ENCODE measurements at places on chromosomes 5 and 9. TPM values are rescaled to one million over a fixed set of nuclear protein-coding genes. Genes with fewer than 3 reads are reported as not detected.

Gene AFAP1L1
- 0.45 TPM for total RNA-seq

Gene EGFL7
- total RNA-seq, result 0.81 TPM

Gene DOCK2
- 0.10 TPM for total RNA-seq

Gene PAPPA
- total RNA-seq, result 2.5 TPM

GRCh38 chr9:13295556-13295955 lies 16.1 kb upstream of the MPDZ start:
- no peak for DNase-seq
- H3K27ac ChIP-seq, result no peak overlapping the region
- no peaks in the 10 kb centered on the region for H3K4me1 ChIP-seq

DNA sequence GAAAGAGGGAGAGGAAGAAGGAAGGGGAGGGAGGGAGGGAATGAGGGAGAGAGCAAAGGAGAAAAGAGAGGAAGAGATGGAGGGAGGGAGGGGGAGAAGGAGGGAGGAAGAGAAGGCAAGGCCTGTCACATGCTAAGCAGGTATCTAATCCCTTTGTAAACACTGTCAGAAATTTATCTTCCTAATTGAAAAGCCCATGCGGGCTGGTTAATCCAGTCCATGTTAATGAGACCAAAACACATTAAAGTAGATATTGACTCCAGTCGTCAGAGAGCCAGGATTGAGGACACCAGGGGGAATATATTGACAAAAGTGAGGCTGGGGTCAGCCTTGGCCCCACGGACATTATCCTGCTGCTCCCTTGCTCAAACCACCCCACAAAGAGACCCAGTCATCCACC lies 37.4 kb upstream of the ALDH1B1 start:
- no peak overlapping the region for H3K27ac ChIP-seq
- H3K4me3 ChIP-seq, result no peak overlapping the region
- H3K36me3 ChIP-seq, result no peaks in the 10 kb centered on the region
- DNase-seq, result no peak

DNA sequence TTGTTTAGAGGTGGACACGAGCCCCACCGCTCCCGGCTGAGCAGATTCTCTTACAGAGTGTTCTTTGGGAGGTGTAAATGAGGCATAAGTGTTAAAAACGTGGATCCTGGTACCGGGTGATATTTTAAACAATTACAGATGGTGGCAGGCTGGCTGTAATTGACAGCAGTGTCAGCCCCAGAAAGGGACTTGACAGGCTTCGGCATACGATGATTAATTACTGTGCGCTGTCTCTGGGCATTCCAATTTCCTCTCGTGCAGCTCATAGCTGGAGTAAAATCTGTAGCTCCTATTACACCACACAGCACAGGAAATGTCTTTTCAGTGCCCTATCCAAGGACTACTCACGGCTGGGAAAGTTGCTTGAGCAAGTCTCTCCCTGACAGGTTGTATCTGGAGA lies 305.4 kb upstream of the IRX2 start:
- no peak overlapping the region for H3K27ac ChIP-seq
- no peaks in the 10 kb centered on the region for H3K4me1 ChIP-seq
- no peaks in the 10 kb centered on the region for H3K27me3 ChIP-seq

DNA sequence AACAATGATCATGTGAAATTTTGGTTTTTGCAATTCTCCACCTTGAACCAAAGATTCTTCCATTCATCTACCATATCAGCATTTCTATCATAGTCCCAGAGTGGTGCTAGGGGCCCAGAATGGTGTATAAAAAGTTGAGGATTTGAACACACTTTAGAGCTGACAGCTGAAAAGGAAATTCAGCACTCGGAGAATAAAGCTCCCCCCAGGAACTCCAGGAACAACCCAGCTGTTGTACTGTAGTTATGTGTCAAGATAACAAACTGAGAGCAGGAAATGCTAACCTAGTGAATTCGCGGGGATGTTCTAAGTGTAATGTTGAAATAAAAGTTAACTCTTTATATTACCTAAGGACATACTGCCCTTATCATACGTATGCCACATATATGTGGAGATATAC lies 216.7 kb downstream of the NFIB start:
- H3K4me1 ChIP-seq, result peaks cover 37% of the 10 kb centered on the region
- no peaks in the 10 kb centered on the region for H3K27me3 ChIP-seq
- H3K27ac ChIP-seq, result peak overlapping the region; percentile 99
- H3K4me3 ChIP-seq, result peak overlapping the region; percentile 26

DNA sequence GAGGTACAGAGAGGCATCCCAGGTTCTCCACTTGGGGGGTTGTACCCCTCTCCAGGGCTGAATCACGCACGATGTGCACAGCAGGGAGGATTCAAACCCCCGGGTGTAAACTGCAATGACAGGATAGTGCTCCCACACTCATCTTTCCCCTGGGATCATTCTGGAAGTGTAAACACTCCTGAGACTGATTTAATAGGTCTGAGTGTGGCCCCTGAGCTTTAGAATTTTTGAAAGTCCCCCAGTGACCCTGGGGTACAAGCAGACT lies 16.5 kb downstream of the BICD2 start:
- H3K27me3 ChIP-seq, result no peaks in the 10 kb centered on the region
- no peaks in the 10 kb centered on the region for H3K36me3 ChIP-seq
- no peak overlapping the region for H3K4me3 ChIP-seq
- peaks cover 59% of the 10 kb centered on the region for H3K4me1 ChIP-seq
- H3K27ac ChIP-seq, result peak overlapping the region; percentile 82

DNA sequence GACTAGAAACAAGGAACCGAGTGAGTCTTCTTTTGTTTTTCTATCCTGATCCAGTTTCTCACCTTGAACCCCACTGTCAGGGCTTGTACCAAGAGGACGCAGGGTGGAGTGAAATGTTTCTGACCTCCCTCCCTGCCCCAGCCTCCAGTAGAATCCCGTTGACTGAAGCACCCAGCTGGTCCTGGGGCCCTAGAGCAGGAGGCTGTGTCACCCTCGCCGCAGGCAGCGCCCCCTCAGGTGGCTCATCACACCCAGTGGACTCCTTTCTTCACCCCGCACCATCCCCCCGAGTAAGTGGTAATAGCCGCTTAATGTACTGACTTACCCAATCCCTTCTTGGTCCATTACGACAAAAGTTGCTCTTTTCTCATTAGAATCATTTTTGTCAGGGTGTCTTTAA lies 53.8 kb downstream of the MVB12B start:
- no peak overlapping the region for H3K27ac ChIP-seq
- no peak overlapping the region for H3K4me3 ChIP-seq
- H3K36me3 ChIP-seq, result peaks cover 12% of the 10 kb centered on the region
